ENCODE measurements at places on chromosomes 16 and 17.
A peak's percentile ranks its signal among the peaks of the same experiment; 100 is the strongest.

DNA sequence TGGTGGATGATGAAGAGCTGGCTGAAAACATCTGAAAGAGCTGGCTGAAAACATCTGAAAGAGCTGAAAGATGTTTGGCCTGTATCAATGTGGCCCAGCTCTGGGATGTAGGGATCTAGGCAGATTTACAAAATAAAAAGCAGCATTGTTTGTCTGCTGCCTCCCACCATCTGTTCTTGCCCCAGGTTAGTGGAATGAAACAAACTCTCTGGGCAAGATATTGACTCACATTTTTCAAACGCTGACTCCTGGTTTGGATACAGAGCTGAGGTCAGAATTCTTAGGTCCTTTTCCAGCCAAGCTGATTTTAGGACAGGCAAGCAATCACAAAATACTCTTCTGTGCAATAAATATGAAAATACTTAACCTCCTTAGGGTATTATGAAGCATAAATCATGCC lies 139.0 kb downstream of the STX8 start:
- DNase-seq, result no peak

GRCh38 chr16:20901068-20901435 lies 481 bp downstream of the LYRM1 start:
- DNase-seq, result peak; percentile 86

DNA sequence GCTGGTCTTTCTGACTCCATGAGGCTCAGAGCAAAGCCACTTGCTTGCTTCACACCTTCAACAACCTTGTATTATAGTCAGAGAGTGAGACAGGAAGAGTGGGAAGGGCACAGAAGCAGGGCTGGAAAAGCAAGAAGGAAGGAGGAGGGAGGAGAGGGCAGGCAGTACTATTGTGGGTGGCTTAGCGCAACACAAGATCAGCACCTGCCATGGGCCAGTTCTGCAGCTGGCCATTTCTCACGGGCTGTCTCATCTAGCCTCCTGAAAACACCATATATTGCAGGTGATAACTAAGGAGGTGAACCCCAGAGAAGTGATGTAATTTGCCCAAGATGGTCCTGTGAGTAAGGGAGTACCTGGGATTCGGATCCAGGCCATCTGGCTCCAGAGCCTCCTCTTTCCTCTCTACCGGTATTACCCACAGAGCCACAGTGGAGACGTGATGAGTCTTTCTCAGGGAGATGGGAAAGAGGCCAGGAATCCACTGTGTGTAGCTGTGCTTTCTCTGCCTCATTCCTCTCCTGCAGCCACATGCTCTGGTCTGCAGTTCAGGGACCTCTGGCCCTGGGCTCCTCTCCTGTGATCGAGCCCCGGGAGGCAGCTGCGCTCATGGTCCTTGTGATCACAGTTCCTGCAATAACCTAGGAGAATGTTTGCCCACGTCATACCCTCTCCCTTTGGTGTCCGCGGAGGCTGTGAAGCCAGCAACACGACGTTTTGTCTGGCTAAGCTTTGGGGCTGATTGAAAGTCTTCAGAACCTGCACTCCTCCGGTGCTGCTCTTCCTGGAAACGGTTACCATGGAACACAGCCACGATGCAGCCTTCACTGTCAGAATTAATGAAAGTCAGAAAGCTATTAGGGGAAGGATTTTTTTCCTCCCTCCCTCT lies 178.1 kb upstream of the CCL2 start:
- no peak for DNase-seq

GRCh38 chr16:28258567-28258966 lies 33.8 kb upstream of the SBK1 start:
- DNase-seq, result peak; percentile 30

GRCh38 chr16:68972720-68973119 lies 129.4 kb downstream of the TANGO6 start:
- peak; percentile 78 for DNase-seq

DNA sequence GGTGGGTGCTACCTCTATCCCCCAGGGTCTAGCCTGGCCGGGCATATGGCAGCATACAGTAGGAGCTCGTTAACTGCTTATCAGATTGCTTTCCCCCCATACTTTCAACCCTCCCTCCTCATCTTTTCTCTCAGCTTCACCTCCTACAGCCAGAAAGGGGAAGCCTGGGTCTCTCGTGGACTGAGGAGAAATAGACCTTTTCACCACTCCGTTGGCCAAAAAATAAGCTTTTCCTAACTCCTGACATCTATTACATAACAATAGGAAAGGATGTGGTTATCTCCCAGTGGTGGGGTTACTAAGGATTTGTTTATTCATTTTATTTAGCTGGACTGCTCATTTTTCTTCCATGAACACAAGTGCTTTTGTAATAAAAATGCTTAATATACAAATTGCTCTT lies 9.0 kb upstream of the CXCL16 start:
- DNase-seq, result no peak

GRCh38 chr17:65366102-65366844 lies 195.2 kb downstream of the AXIN2 start:
- no peak for DNase-seq

Measured in NCI-H1417 (cell line).